CD4-positive, alpha-beta T cell treated with Interleukin-15 for 1 hour (primary cell): ENCODE measurements at places on chromosomes 1 and 21.

GRCh38 chr1:53636621-53637171 lies 102.3 kb downstream of the GLIS1 start:
- DNase-seq, result peak; percentile 13

DNA sequence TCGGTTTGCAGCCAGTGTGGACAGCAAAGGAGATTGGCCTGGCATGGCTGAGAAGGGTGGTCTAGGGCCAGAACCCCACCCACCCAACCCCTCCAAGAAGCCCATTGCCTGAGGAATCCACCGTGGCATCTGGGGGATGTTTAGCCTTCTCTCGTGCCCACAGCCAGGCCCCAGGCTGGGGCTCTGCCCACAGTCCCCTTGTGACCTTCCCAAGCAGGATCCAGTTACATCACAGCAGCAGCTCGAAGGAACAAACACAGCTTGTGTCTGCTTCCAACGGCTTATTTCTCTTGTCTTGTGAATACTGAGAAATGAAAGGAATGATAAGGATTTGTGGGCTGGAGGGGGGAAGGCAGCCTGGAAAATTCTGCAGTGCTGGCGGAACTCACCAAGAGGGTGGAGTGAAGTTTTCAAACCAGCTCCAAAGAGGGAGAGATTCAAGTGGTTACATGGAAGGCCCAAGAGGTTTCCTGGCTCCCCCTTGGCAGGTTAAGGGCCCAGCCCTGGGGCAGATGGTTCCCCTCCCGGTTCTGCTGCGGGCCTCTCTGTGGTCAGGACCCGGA lies 61.6 kb downstream of the DHRS3 start:
- no peak for DNase-seq

DNA sequence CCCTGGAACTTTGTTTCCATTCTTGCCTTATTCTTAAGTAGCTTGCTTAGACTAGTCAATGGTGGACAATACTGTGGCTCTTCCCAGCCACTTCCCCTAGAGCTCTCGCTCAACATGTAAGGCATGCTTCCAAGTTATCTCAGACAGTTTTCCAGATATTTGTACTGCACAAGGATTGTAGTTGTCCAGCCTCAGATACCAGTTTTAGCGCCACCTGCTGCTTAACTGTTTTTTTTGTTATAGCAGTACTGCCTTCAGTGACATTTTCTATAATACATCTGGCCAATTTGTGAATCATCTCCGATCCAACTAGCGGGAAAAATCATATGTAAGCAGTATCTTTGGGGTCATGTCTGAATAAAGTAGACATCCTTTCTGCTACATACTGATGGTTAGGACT lies 346.7 kb upstream of the ADGRL4 start:
- DNase-seq, result no peak

- no peak for DNase-seq
Observed at GRCh38 chr1:168468042-168468809, 75.6 kb downstream of the XCL2 start.

GRCh38 chr1:213670692-213671023 lies 317.1 kb upstream of the PROX1 start:
- DNase-seq, result no peak

DNA sequence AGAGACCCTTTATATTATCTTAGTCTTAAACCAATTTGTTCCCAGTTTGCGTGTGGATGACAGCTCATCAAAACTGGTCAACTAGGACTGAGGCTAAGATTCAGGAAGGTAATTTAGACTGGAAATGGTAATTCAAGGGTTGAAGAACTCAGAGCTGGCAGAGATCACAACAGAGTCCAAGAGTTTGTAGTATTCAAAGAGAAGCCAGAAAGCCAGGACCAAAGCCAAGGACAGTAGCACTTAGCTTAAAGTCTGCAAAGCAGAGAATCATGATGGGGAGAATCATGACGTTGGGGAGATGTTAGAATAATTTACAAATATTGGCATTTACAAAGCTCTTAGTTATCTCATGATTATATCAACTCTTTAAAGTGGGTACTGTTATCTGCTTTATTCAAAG lies 32.6 kb downstream of the RNF11 start:
- no peak for DNase-seq

DNA sequence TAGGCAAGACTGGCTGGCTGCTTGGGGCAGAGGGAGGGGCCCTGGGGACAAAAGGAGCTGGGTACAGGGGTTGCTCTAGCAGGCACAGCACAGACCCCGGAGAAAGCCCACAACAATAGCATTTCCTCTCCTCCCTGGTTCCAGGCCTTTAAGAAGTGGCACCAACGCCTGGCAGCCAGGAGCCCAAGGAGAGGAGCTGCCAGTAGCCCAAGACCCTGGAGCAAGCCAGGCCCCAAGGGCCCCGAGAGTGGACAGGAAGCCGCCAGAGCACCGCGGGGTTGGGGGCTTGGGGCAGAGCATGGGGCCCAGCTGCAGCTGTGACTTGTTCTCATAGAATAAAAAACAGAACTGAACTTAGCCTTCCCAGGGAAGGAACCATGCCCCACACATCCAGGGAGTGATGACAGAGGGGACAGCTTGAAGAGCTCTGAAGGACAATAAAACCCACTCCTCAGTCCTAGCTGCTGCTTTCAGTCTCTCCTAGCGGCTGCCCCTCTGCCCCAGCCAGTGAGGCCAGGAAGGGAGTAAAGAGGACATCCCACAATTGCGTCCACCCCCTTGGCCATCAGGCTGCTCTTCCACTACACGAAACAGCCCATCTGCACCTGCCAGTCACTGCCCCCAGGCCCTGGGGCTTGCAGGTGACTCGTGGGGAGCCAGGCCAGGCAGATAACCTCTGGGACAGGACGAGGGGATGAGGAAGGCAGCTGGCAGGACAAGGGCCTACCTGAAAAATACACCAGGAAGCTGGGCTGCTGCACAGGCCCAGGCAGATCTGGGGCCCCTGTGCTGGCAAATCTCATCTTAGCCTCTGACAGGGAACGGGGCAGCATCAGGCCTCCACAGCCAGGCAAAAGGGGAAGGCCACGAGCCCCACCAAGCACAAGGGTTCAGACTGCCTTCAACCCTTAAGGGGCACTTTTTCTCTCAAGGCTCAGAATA lies 16.4 kb downstream of the MTHFR start:
- no peak for DNase-seq

DNA sequence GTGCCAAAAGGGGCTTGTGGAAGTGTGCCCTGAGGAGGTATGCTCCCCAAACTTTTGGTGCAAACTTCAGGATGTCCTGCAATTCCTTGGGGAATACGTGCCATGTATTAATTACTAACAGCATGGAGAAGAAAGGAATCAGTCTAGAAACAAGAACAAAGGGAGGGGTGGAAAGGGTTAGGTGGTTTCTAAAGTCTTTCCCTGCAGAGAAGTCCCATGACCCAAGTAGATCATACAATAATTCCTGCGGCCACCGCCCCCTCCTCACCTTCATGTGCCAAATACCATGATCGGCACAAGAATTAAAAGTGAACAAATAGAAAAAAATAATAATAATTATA lies 258.2 kb downstream of the PLPP3 start:
- no peak for DNase-seq

GRCh38 chr1:246597340-246597739 lies 31.1 kb downstream of the CNST start:
- no peak for DNase-seq
